ENCODE measurements at places on chromosomes 16 and 17. TPM values are rescaled to one million over a fixed set of nuclear protein-coding genes. Genes with fewer than 3 reads are reported as not detected.

The HBM gene
- total RNA-seq = not detected

The EPX gene
- not detected for total RNA-seq

The KRTAP17-1 gene
- not detected for total RNA-seq

The RNF157 gene
- 0.26 TPM for total RNA-seq

The AANAT gene
- total RNA-seq = not detected

All from pulmonary artery endothelial cell (primary cell).